ENCODE measurements at places on chromosomes 12 and 14.

DNA sequence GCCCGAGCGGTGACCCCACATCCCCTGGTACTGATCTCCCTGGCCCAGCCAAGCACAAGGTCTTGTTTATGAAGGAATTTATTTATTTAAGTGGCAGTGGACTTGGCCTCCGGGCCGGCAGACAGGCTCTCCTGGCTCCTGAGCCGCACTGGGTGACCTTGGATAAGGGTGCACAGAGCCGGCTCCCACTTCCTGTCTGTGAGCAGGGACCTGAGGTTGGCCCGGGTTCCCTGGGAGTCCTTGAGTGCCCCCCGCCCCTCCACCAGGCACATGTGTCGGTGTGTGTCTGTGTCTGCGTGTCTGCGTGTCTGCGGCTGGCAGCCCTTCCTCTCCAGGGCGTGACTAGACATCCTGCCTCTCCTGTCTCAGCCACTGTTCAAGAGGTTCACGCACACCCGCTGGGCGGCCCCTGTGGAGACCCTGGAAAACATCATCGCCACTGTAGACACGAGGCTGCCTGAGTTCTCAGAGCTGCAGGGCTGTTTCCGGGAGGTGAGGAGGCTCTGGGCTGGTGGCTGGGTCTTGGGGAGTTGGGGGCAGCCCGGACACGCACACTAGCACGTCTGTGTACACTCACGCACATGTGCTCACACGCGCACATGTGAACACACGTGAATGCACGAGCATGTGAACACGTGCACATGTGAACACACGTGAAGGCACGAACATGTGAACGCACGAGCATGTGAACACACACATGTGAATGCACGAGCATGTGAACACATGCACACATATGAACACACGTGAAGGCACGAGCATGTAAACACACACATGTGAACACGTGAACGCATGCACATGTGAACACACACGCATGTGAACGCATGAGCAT is 9.3 kb downstream of the TNFAIP2 start:
- DNase-seq = no peak

DNA sequence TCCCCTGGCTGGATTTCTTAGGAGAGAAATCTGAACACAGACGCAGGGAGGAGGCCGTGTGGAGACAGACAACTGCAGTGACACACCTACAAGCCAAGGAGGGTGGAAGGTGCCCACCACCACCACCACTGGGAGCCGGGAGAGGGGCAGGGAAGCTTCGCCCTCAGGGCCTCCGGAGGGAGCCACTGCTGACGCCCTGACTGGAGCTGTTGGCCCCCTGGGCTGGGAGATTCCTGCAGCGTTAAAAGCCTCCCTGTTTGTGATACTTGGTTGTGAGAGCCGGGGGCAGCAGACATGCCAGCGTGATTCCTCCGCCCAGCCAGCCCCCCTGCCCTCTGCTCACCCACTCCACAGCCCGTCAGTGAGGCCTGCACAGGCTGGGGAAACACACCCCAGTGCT is 72.0 kb downstream of the CHGA start:
- no peak for DNase-seq

GRCh38 chr12:75271576-75271975 is 58.5 kb downstream of the CAPS2 start:
- no peak for DNase-seq

DNA sequence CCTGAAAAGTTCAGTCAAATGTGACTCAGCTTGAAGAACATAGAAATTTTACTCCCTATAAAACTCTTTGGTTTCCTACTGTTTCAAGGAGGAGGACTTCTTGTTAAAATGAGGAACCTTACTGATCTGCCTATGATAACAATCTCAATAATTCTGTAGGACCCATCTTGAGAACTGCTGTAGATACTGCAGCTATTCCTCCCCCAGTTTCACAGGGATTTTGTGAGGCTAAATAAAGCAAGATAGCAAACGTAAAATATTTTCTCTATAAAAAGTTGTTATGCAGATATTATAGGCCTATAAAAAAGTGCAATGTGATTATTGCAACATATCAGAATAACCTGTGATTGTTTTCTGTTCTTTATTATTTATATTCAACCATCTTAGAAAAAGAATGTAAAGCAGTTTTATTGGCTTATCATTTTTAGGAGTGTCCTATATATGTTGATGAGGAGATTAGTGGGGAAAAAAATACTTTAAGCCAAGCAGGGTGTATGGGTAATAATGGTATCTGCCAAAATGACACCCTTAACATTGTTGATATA is 12.1 kb downstream of the CLEC14A start:
- DNase-seq = no peak

- DNase-seq = no peak
Observed at GRCh38 chr12:69966409-69966808, 141.4 kb downstream of the MYRFL start.

DNA sequence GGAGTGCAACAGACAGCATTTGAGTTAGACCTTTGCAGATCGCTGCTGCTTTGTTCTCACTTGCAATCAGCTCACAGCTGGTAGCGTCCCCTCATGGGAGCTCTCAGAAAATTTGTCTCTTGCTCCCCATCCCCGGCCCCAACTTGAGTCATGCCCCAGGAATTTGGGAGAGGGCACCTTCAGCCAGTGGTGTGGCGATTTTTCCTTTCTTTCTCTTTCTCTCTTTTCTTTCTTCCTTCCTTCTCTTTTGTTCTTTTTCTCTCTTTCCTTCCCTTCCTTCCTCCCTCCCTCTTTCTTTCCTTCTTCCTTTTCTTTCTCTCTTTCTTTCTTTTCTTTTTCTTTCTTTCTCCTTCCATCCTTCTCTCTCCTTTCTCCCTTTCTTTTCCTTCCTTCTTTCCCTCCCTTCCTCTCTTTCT is 34.2 kb upstream of the MAP1LC3B2 start:
- DNase-seq = no peak

DNA sequence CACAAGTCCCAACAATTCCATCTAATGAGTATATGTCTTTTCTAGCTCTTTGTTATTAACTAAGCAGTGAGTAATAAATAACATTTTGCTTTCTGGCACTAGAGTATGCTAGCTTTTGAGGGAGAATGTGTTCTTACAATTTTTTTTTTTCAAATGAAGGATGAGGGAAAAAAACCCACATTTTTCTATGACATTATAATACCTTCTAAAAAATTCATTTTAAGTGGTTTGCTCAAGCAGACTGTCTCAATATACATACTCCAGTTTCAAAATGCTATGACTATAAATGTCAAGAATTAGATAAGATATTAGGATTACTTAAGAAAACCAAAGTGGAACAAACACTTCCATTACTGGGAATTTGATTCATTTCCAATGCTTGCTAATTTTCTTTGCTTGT is 394.6 kb downstream of the C12orf75 start:
- no peak for DNase-seq

GRCh38 chr12:32107359-32108267 is 966 bp downstream of the BICD1 start:
- DNase-seq = no peak

GRCh38 chr12:78034025-78034424 is 203.3 kb downstream of the NAV3 start:
- DNase-seq = no peak

DNA sequence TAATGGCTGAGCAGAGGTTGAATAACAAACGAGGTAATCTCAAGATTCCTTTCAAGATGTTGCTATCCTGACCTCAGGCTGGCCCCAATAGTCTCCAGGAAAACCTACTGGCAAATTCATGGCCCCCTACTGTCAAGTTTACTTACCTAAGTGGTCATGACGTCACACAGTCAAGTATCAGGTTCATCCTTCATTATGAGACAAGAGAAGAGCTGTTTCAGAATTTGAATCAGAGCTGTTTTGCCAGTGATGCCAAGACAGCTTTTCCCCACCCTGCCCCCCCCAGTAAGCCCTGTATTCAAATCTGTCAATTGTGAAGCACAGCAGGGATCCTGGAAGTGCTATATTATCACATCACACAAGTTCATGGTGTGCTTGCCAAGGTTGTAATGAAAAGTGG is 509.6 kb downstream of the NOVA1 start:
- DNase-seq = no peak

- DNase-seq = no peak
Observed at GRCh38 chr12:2940564-2940963, 18.6 kb upstream of the TEAD4 start.

GRCh38 chr12:63995512-63995911 is 151.0 kb downstream of the SRGAP1 start:
- no peak for DNase-seq

- no peak for DNase-seq
Observed at GRCh38 chr14:100303179-100303578, 3.1 kb downstream of the SLC25A29 start.
